ENCODE measurements at places on chromosomes 2 and 18. TPM values are rescaled to one million over a fixed set of nuclear protein-coding genes. Genes with fewer than 3 reads are reported as not detected.

The EGR4 gene
- not detected for total RNA-seq

GRCh38 chr18:63329431-63330145, 10.0 kb upstream of the BCL2 start:
- no peak for DNase-seq

The RAB17 gene
- total RNA-seq = 8.5 TPM

GRCh38 chr2:45930396-45930792, 278.9 kb downstream of the PRKCE start:
- no peak for DNase-seq

The UGT1A5 gene
- total RNA-seq = 1.5 TPM

GRCh38 chr2:210199854-210200253, 25.4 kb downstream of the ACADL start:
- no peak for DNase-seq

The CHRNG gene
- total RNA-seq = not detected

DNA sequence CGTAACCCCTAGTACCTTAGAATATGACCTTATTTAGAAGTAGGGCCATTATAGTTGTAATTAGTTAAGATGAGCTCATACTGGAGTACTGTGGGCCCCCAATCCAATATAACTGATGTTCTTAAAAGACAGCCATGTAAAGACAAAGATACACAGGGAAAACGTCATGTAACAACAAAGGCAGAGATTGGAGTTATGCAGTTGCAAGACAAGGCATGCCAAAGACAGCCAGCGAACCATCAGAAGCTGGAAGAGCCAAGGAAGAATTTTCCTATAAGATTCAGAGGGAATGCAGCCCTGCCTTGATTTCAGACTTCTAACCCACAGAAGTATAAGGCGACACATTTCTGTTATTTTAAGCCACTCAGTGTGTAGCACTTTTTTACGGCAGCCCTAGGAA, 55.9 kb upstream of the TLK1 start:
- DNase-seq = no peak

DNA sequence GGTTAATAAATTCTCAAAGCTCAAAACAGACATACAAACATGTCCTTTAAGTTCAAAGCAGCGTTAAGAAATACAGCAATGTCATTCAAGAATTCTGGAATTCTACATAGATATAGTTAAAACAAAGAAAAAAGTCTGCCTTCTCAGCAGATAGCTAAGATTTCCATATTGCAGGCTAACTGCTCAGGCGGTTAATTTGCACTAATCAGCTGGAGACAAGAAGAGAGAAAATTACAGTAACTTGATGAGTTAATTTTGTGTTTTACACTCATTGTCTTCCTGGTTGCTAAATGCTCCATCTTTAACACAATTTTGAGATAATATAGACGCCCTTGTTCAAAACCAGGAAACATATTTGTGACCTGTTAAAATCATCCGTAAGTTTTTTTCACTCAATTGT, 1012.0 kb downstream of the LRP1B start:
- no peak for DNase-seq

The INHBB gene
- 24.1 TPM for total RNA-seq

GRCh38 chr2:120432293-120432975, 86.5 kb downstream of the INHBB start:
- peak; percentile 55 for DNase-seq

The SERPINB12 gene
- total RNA-seq = 78.9 TPM

The REG3G gene
- total RNA-seq = not detected

DNA sequence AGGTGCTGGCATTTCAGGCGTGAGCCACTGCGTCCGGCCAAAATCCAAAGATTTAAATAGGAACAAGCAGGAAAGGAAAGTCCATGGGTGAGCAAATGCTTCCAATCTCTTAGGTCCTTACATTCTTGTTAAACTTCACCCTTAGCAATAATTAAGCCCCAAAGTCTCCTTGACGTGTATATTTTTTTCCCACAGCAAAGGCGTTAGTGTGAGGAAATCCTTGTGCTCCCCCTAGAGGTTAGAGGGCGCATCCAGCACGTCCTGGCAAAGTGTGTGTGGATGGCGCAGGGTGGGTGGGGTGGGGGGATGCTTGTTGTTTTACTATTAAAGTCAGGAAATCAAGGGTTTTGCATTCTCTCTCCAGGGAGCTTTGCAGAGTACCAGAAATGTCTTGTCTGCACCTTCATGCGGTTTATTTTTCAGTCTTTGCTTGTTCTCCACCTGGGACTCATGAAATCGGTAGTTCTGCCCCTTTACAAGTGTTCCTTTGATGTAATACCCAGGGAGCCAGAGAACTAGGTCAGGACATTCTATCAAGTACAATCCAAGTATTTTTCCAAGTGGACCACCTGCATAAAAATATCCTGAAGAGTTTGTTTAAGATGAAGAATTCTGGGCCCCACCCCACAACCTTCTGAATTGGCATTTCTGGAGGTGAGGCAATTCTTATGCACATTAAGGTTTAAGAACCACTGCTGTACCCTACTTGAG, 22.2 kb upstream of the ITSN2 start:
- peak; percentile 71 for DNase-seq

- no peak for DNase-seq
Measured at GRCh38 chr2:167942366-167943081, 304.9 kb downstream of the STK39 start.

GRCh38 chr2:75333646-75334045, 134.3 kb upstream of the TACR1 start:
- no peak for DNase-seq

DNA sequence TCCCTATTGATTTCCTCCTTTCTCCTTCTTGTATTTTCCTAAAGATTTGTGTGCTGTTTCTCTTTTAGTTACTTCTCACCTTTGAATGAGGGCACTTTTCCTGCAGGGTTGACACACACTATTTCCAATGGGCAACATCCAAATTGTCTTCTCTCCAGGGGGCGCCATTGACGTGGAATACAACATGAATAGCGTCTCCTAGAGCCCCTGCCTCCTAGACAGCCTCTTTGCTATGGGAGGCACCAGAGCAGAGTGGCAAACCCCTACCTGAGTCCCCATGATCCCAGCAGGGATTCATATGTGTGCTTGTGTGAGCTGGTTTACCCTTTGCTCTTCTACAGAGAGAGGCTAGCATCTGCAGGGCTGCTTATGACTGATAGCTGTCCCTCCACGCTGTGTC, 61.3 kb upstream of the ITSN2 start:
- no peak for DNase-seq

- DNase-seq = peak; percentile 80
Measured at GRCh38 chr2:27262379-27263286, at the start of gene SLC30A3. Gene SLC30A3 (minus strand): TSS chr2:27263047. CDS start chr2:27262906, 141 bp downstream.

The SERPINB11 gene
- not detected for total RNA-seq

DNA sequence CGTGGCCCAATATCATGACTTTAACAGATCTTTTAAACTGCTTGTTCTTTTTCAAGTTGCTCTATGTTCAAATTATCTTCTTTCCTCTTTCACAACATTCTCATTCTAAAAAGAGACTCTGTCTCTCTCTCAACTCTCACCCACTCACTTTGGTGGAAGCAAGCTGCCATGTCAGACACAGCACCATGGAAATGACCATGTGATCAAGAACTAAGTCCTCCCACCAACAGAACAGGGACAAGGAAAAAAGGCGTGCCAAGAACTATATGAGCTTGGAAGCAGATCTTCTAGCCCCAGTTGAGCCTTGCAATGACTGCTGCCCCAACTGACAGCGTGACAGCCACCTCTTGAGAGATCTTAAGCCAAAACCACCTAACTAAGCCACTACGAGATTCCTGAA, 23.9 kb downstream of the BAZ2B start:
- no peak for DNase-seq

DNA sequence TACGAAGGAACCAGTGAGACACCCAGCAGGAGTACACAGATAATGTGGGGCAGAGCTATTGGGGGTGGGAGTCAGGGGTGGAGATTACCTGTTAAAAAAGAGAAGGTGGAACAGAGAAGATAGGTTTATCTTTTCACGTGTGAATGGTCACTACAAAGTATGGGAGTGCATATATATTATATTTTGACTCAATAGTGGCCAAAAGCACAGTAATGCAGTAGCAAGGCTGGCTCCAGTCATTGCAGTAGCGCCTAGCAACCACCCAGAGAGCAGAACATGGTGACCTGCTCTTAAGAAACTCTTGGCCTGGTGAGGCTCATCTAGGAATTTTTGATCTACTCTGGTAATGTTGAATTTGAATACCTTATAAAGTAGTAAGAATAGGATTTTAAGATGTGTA, 1.0 kb downstream of the IMPACT start:
- no peak for DNase-seq

The ALLC gene
- total RNA-seq = not detected

GRCh38 chr18:51498085-51498855, 300.8 kb upstream of the MEX3C start:
- DNase-seq = no peak

DNA sequence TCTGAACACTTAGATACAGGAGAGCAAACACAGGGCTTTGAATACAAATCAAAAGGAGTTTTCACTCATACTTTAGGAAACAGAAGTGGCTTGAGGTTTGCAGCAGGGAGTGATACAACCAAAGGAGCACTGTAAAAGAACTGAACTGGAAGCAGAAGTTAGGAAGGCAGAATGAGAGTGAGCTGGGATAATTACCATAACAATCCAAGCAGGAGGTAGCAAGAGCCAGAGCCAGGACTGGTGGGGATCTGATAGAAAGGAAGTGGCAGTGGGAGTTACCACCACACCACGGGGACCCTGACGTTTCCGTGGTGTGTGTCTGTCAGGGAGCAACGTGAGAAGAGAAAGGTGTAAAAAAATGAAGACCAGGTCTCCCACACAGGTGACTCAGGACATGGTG, 81.3 kb upstream of the EPB41L3 start:
- no peak for DNase-seq

DNA sequence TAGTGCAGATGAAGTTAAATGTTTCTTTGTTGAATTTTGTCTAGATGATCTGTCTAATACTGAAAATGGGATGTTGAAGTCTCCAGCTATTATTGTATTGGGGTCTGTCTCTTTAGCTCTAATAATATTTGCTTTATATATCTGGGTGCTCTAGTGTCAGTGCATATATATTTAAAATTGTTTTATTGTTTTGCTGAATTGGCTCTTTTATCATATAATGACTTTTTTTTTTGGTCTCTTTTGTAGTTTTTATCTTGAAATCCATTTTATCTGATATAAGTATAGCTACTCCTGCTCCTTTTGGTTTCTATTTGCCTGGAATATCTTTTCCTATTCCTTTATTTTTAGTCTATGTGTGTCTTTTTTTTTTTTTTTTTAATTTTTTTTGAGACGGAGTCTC, 79.2 kb downstream of the COMMD1 start:
- no peak for DNase-seq

DNA sequence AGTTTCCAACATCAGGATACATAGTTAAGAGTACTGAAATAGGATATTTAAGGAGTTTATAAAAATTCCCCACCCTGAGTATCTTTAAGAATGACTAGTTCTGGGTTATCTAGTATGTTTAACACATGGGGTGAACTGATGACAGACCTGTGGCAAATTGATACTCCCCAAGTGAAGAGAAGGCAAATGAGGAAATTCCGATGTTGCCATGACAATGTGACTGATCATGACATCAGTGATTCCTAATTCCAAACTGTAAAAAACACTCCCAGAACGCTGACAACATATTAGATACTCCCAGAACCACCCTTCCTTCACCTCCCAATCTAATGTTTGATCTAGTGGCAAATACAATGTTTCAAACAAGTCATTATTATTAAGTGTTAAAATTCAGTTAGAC, 77.6 kb downstream of the RBMS1 start:
- DNase-seq = no peak

GRCh38 chr2:142347751-142348150, 216.9 kb upstream of the LRP1B start:
- DNase-seq = no peak

DNA sequence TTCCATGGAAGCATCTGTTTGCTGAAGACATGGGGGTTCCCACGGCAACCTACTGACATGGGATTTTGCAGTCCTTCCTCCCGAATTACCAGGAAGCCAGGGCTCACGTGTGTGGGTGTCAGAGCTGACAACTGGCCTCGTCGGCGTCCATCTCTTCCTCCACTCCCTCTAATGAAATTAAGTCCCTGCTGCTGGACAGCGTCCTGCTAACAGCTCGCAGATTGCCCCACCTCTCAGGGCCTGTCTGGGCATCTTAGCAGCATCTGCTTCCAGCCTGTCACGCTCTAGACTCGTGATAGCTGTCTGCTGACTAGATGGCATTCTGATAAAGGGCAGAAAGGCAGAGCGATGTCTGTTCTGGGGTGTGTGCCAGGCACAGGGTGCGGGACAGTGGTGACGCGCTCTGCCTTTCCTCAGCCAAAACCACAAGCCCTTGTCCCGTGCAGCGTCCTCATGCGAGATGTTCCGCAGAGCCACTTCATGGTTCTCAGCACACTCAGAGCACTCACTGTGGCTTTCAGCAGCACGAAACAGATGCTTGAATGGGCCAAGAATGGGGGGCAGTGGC, 161.1 kb downstream of the ARL4C start:
- DNase-seq = peak; percentile 96

GRCh38 chr2:204655626-204656025, 110.4 kb downstream of the PARD3B start:
- DNase-seq = no peak

GRCh38 chr2:34545486-34546136, 946.5 kb upstream of the FAM98A start:
- DNase-seq = no peak

The CFAP65 gene
- total RNA-seq = not detected

- no peak for DNase-seq
Measured at GRCh38 chr2:35447215-35447614, 908.4 kb upstream of the CRIM1 start.

- DNase-seq = no peak
Measured at GRCh38 chr2:29448096-29448688, 333.0 kb downstream of the CLIP4 start.

The BUB1 gene
- total RNA-seq = 3.7 TPM

The CD8A gene
- total RNA-seq = 1.5 TPM

DNA sequence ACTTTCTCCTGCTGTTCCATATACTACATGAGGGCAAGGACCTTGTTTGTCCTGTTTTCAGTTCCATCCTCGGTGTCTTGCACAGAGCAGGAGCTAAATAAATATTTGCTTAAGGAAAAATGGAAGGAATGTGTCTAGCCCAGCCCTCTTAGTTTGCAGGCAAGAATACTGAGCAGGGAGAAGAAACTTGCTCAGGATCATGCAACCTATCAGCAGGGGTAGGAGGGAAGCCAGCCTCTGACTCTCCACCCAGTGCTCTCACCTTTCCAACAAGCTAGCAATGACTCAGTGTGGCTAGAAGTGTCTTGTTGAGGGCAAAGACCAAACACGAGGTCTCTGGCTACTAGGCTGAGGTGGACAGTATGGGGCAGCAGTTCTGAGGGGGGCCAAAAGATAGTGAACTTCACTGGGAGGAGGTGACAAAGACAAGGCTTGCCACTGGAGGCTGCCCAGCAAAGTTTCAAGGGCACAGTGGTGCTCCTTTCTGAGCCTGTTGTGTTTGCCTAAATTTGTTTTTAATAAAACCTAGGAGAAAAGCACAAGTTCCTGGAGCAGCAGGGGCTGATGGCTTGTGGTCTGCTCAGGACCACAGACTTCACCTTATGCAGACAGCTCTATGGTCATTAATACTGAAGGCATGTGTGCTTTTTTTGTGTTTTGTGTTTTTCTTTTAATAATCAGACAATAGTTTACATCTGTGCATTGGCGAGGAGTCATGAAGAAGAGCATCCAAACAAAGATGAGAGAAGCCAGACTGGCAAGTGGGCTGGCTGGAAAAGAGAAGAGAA, 49.1 kb upstream of the CTAGE1 start:
- DNase-seq = no peak

GRCh38 chr2:13919981-13920382, 712.5 kb upstream of the LRATD1 start:
- no peak for DNase-seq

GRCh38 chr2:100247256-100248043, 74.9 kb downstream of the LONRF2 start:
- no peak for DNase-seq

The TMEM163 gene
- 0.23 TPM for total RNA-seq

- DNase-seq = no peak
Measured at GRCh38 chr2:158034198-158034866, 67.3 kb upstream of the UPP2 start.
